ENCODE measurements at places on chromosomes 7 and 10.

DNA sequence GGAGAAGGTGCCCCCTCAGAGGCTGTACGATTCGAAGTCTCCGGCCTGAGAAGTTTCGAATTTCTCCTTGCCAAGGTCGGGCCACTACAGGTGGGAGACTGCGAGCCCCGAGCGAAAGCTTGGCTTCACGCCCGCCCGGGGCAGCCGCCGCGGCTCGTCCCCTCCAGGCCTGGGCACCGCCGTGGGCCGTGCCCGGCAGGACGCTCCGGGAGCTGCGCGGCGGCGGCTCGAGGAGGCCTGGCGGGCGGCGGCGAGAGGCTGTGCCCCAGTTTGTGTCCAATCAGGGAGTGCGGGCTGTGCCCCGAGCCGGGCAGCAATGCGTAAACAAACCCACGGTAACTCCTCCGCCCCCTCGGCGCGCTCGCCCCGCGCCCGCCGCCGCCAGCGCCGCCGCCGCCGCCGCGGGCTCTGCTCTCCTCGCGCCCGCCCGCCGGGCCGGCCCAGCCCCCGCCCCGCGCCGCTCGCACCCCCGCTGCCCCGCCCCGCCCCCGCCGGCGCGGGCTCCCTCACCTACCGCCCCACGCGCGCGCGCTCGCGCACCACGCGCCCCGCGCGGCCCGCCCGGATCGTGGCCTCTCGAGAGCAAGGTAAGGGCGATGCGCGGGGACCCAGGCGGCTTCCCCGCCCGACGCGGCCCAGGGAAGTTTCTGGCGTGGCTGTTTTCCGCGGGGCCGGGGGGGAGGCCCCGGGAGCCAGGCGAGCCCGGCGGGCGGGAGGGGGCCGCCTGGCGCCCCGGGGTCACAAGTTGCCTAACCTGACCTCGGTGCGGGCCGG, 57.8 kb upstream of the PCGF5 start:
- DNase-seq, result peak; percentile 64

GRCh38 chr7:100132697-100133151, 6.0 kb downstream of the MBLAC1 start:
- DNase-seq, result peak; percentile 60

- no peak for DNase-seq
Observed at GRCh38 chr7:117949232-117949631, 76.0 kb upstream of the CTTNBP2 start.

- no peak for DNase-seq
Observed at GRCh38 chr7:20162665-20163064, 54.5 kb downstream of the MACC1 start.

GRCh38 chr10:44279426-44280126, 105.3 kb downstream of the CXCL12 start:
- no peak for DNase-seq

- peak; percentile 60 for DNase-seq
Observed at GRCh38 chr7:116953372-116953905, at the start of gene ST7. Gene ST7 (plus strand): TSS chr7:116953501. CDS start chr7:116953541, 40 bp downstream.

DNA sequence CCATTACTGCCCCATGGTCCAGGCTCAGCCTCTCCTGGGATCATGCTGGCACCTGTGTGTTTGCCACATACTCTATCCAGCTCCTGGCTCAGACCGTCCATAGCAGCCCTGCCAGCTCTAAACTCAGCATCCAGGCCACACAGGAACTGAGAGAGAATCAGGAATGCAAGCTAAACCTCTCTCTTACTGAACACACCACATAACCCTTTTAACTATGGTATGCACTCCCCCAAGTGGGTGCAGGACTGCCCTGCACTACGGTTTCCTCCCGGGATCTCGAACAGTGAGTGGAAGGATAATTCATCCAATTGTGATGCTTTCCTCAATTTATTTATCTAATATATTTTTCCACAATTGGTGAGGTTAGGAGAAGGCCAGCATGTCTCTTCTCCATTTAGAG, 17.1 kb upstream of the ZNF800 start:
- no peak for DNase-seq
